ENCODE measurements at places on chromosomes 2 and 18. TPM values are rescaled to one million over a fixed set of nuclear protein-coding genes. Genes with fewer than 3 reads are reported as not detected.

Gene ASB18
- polyA plus RNA-seq: not detected

Gene CXCR1
- polyA plus RNA-seq: not detected

Gene PLGLB1
- 0.26 TPM for polyA plus RNA-seq

Gene INHBB
- 2.4 TPM for polyA plus RNA-seq

Gene EVA1A
- polyA plus RNA-seq: 57.5 TPM

Gene GKN2
- polyA plus RNA-seq: not detected

Gene TMEM169
- 2.1 TPM for polyA plus RNA-seq

Gene KIDINS220
- 24.3 TPM for polyA plus RNA-seq

GRCh38 chr2:209614690-209615369 lies 156.8 kb upstream of the UNC80 start:
- no peaks in the 10 kb centered on the region for H3K4me1 ChIP-seq
- no peak overlapping the region for H3K27ac ChIP-seq
- no peaks in the 10 kb centered on the region for H3K27me3 ChIP-seq
- no peak overlapping the region for H3K4me3 ChIP-seq
- DNase-seq: no peak

- no peak overlapping the region for H3K4me3 ChIP-seq
- no peaks in the 10 kb centered on the region for H3K27me3 ChIP-seq
- no peaks in the 10 kb centered on the region for H3K36me3 ChIP-seq
- H3K4me1 ChIP-seq: no peaks in the 10 kb centered on the region
Measured at GRCh38 chr2:185507719-185508118, 230.9 kb upstream of the FSIP2 start.

DNA sequence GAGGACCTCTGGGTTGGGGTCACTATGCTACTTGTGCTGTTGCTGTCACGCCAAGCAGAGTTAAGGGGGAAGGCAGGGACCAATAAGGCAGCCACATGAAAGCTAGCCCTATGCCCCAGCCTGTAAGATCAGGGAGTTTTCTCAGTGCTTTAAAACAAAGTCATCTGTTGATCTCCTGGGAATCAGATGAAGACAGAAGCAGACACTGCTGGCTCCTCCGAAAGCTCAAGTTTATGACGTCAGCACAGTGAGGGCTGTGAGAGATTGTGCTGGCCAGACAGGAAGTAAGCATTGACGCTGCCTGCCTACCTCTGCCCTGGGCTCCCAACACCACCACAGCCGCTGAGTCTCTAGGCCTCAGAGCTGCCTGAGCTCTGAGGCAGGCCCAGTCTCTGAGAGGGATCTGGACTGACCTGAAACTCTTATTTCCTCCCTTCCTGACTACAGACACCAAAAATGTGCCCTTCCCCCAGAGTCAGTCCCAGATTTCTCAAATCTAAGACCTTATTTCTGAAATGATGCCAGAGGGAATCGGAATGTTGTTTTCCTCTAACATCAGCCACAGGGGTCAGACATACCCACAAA lies 118.1 kb upstream of the EPAS1 start:
- no peak overlapping the region for H3K27ac ChIP-seq
- H3K4me3 ChIP-seq: no peak overlapping the region
- H3K27me3 ChIP-seq: peaks cover 13% of the 10 kb centered on the region

GRCh38 chr2:85536479-85536878 lies 2.5 kb upstream of the MAT2A start:
- H3K27ac ChIP-seq: no peak overlapping the region
- DNase-seq: no peak
- peaks cover 24% of the 10 kb centered on the region for H3K4me1 ChIP-seq
- no peak overlapping the region for H3K4me3 ChIP-seq
- H3K36me3 ChIP-seq: 0 out of 2 replicates have a peak, but pooled peaks cover 1% of the 10 kb centered on the region

DNA sequence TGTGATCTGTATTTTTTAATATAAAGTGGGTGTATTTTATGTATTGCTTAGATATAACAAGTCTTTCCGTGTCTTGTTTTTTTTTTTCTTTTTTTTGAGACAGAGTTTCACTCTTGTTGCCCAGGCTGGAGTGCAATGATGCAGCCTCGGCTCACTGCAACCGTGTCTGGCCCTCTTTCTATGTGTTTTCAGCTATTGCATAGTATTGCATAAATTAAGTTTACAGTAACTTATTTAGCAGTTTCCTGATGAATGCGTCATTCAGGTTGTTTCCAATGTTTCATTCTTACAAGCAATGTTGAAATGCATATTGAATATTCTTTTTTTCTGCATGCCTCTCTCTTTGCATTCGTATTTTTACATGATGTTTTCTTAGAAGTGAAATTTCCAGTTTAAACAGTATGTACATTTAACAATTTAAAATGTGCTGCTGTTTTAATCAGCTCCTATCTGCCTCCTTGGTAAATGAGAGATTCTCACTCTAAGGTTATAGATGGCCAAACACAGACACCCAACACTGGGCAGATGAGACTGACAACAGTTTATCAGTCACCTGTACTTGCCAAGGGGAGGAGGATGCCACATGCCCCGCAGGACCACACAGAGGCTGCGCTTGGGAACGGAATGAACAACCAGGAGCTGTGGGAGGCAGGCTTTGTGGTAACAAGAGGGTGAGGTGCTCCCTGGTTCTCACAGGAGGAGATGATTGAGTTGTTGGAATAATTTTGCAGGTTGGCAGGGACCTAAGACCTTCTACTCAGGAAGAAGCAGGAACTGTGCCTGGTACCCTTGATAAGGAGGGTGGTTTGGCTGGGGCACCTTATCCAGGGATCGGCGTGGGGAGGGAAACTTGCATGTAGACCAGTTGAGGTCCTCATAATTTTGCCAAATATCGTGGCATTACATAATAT lies 7.5 kb downstream of the SLC9A4 start:
- no peaks in the 10 kb centered on the region for H3K4me1 ChIP-seq
- no peak for DNase-seq
- H3K27ac ChIP-seq: no peak overlapping the region
- H3K27me3 ChIP-seq: peaks cover 8% of the 10 kb centered on the region
- no peaks in the 10 kb centered on the region for H3K36me3 ChIP-seq

- no peaks in the 10 kb centered on the region for H3K27me3 ChIP-seq
- no peak for DNase-seq
- H3K27ac ChIP-seq: no peak overlapping the region
- H3K4me3 ChIP-seq: no peak overlapping the region
Measured at GRCh38 chr2:73856214-73856613, 27.5 kb downstream of the STAMBP start.

DNA sequence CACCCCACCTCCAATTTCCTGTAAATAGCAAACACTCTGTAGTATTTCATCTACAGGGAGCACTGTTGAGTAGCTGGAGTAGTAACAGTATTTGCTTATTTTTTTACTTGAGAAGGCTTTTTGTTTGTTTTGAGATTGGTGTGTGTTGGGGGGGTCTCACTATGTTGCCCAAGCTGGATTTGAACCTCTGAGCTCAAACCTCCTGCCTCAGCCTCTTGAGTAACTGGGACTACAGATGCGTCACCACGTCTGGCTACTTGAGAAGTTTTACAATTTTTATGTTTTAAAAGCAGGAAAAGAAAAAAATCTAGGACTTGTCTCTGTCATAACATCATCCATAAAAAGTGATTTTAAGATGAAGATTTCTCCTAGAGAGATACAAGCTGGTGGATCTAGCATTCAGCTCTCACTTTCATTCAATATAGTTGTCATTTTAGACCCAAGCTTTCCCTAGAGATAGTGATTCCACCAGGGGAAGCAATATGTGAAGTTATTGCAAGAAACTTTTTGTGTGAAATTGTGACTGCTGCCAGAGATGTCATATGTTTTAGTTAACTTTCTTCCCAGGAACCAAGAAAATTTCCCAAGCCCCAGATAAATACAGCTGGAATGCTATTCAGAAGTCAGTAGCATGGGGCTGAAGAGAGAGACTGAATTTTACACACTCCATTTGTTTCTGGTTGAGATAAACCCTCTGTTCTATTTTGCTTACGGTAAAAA lies 60.2 kb upstream of the MAP4K3 start:
- H3K27me3 ChIP-seq: no peaks in the 10 kb centered on the region
- H3K36me3 ChIP-seq: no peaks in the 10 kb centered on the region
- H3K27ac ChIP-seq: no peak overlapping the region
- no peak overlapping the region for H3K4me3 ChIP-seq

DNA sequence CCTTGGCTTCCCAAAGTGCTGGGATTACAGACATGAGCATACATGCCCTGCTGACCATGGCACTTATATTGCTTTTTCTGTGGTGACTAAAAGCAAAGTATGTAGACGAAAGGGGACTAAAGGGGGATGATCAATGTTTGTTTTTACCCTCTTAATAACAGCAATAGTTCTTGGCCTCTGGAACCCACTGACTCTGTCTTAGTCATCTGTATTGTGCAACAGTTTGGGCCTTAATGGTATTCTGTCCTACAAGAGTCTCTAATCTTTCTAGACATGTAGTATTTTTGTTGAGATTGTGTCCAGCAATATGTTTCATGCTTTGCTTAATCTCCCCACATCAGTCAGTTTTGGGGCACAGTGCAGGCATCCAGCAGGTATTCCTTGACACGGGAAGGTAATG lies 359.9 kb upstream of the FANCL start:
- no peak for DNase-seq
- H3K4me3 ChIP-seq: no peak overlapping the region
- H3K36me3 ChIP-seq: no peaks in the 10 kb centered on the region
- no peaks in the 10 kb centered on the region for H3K4me1 ChIP-seq
- no peak overlapping the region for H3K27ac ChIP-seq

DNA sequence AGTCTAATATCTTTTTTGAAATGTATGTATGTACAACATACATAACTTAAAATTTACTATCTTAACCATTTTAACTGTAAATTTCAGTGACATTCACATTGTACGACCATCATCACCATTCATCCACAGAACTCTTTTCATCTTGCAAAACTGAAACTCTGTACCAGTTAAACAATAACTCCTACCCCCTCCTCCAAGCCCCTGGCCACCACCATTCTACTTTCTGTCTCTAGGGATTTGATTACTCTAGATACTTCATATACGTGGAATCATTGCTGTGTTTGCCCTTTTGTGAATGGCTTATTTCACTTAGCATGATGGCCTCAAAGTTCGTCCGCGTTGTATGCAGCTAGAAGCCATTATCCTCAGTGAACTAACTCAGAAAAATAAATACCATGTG lies 217.0 kb downstream of the METTL4 start:
- H3K4me3 ChIP-seq: no peak overlapping the region
- H3K27me3 ChIP-seq: no peaks in the 10 kb centered on the region
- no peak overlapping the region for H3K27ac ChIP-seq

DNA sequence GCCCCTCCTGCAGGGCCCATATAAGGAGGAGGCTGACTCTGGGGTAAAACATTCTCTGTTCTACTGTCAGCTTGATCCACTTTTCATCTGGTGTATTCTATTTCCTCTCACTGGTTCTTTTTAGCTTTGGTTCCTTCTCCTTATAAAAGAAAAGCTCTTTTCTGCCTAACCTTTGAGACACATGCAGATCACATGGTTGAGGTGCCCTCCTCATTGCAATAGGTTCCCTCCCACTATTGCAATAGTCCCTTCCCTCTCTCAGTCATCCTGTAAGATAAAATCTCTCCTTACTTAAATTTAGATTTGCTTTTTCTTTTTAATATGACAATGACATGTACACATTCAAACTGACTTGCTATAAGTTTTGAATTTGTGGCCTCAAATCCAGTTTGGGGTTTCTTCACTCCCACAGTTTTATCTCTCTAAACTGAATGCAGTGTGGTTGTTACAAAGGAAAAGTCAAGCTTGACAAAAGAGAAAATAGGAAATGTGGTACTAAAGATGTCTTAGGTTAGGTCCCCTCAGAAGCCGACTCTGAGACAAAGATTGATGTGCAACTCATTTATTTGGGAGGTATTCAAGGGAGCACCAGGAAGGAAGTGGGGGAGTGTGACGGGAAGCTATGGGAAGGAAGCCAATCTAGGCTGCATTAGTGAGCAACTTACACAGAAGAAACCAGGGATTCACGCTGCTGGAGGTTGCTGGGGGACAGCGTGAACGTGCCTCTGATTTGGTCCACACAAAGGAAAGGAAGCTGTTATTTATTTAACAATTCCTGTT lies 127.6 kb upstream of the LINC00305 start:
- no peaks in the 10 kb centered on the region for H3K36me3 ChIP-seq
- no peak overlapping the region for H3K4me3 ChIP-seq
- no peak overlapping the region for H3K27ac ChIP-seq
- DNase-seq: no peak

GRCh38 chr18:47777626-47778025 lies 152.8 kb downstream of the SMAD2 start:
- DNase-seq: no peak
- H3K27me3 ChIP-seq: peaks cover 5% of the 10 kb centered on the region
- H3K4me3 ChIP-seq: no peak overlapping the region
- no peak overlapping the region for H3K27ac ChIP-seq
- no peaks in the 10 kb centered on the region for H3K36me3 ChIP-seq

DNA sequence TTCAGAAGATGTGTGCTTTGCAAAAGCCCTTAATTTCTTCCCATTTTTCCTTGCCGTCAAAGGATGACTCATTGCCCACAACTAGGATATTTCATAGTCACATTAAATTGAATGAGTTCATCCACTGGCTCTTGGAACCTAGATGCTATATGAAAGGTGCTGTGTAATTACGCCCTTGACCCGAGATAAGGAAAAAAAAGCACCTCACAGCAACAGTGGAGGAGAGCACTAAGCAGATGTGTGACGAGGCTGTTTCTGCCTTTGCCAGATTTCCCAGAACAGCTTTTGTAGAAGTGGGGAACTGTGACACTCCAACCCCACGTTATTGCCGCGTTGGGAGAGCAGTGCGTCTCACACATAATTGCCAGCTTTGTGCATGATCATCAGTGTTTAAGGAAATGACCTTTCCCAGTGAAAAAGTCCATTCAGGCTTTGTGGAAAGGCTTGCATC lies 33.3 kb upstream of the TMEM87B start:
- no peak overlapping the region for H3K27ac ChIP-seq
- H3K4me3 ChIP-seq: no peak overlapping the region
- peaks cover 18% of the 10 kb centered on the region for H3K4me1 ChIP-seq

GRCh38 chr2:7819316-7819715 lies 862.5 kb upstream of the ID2 start:
- no peaks in the 10 kb centered on the region for H3K36me3 ChIP-seq
- H3K4me1 ChIP-seq: no peaks in the 10 kb centered on the region
- H3K27me3 ChIP-seq: no peaks in the 10 kb centered on the region

DNA sequence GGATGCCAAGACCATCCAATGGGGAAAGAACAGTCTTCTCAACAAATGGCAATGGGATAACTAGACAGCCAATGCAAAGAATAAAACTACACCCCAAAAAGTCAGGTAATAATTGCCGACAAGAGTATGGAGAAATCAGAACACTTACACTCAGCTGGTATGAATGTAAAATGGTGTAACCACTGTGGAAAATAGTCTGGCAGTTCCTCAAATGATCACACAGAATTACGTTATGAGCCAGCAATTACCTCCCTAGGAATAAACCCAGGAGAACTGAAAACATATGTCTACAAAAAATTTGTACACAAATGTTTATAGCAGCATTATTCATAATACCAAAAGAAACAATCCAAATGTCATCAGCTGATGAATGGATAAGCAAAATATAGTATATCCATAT lies 8.8 kb downstream of the IWS1 start:
- no peaks in the 10 kb centered on the region for H3K27me3 ChIP-seq
- DNase-seq: no peak
- no peak overlapping the region for H3K4me3 ChIP-seq
- H3K36me3 ChIP-seq: peaks cover 75% of the 10 kb centered on the region
- H3K27ac ChIP-seq: no peak overlapping the region

GRCh38 chr2:65039640-65040039 lies 16.6 kb upstream of the CEP68 start:
- H3K4me1 ChIP-seq: peaks cover 13% of the 10 kb centered on the region
- H3K27me3 ChIP-seq: no peaks in the 10 kb centered on the region

All from HepG2 (cell line).